ENCODE measurements at places on chromosomes 7 and 10.
A peak's percentile ranks its signal among the peaks of the same experiment; 100 is the strongest.

GRCh38 chr7:50509459-50509858 is 55.7 kb downstream of the DDC start:
- no peak for DNase-seq

- no peak for DNase-seq
These were observed 26.4 kb downstream of the FBXW4 start for GRCh38 chr10:101668566-101668965.

DNA sequence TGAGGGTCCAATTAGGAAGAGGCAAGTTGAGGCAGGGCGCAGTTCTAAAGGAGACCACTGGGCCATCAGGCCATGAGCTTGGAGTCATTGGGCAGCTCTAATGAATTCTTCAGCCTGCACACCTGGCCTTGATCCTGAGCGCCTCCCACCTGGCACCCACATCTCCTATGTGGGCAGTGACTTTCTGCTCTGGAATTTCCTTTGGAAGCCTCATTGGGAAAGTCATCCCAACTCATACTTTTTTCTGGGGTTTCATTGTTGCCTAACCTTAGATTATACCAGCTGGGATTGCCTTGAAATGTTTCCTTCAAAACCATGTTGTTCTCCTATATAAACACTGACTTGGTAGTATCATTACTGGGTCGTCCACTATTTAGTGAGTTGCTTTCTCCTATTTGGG is 54.1 kb downstream of the PLPP4 start:
- no peak for DNase-seq

DNA sequence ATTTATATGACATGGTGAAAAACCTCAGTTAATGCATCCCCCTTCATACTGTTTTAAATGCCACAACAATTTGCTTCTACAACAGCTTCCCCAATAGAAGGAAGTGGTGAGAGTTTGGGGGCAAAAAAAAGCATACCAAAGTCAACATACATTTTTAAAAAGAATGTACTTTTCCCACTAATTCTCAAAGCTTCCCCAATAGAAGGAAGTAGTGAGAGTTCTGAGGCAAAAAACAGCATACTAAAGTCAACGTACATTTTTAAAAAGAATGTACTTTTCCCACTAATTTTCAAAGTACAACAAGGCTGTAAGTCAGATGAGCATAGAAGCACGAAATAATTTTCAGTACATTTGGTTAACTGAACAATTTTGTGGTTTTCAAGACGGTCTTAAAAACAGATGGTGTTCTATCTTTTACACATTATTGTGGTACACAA is 24.0 kb downstream of the WASL start:
- DNase-seq: no peak

GRCh38 chr7:155221547-155221946 is 76.1 kb upstream of the INSIG1 start:
- DNase-seq: no peak

DNA sequence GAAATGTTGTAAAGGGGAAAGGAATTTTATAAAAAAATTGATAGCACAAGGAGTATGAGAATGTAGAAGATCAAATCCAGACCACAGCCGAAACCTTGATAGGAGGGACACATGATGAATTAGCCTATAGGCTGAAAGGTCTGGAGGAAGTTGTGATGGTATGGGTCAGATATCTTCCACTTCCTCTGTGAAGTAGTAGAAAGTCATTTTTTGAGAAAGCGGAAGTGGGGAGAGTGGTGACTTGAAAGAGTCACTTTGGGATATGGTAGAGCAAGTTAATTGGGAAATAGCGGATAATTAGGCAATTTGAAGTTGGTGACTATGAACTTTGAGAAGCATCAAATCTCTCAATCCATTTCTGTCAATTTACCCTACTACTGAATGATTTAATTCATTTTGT is 99.4 kb downstream of the GRM8 start:
- no peak for DNase-seq

GRCh38 chr10:3573498-3573897 is 211.5 kb downstream of the KLF6 start:
- no peak for DNase-seq

DNA sequence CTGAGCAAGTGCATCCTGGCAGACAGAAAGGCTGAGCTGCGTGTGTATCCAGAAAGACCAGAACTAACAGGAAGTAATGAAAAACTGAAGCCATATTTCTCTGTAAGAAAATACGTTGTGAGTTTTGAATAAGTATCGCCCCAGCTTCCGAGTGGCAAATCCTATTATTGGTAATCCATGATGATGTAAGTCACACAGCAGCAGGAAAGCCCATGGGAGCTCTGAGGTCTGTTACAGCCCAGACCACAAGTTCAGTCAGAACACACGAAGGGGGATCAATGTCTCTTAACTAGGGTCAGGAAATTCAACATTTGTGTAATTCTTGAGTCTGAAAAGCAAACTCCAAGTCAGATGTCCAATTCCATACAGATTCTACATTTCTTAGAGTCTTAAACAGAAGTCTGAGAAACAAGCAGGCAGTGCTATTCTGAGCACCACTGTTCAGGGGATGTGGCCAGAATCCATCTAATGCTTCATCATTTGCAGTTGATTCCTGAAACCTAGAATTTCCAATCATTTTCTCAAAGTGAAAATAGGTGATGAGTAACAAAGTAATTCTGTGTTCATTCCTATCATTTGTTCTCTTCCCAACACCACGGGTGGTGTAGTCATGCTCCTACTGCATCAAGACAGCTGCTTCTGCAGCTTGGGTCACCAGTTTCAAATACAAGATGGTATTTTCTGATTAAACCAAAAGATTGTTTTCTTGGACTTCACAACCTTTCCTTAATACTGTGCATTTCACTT is at the start of gene LRIT2:
TSS of gene LRIT2 (minus strand) at position 118 of the 747 bp plus-strand sequence. CDS start at position 94, 24 bp downstream.
- DNase-seq: no peak

DNA sequence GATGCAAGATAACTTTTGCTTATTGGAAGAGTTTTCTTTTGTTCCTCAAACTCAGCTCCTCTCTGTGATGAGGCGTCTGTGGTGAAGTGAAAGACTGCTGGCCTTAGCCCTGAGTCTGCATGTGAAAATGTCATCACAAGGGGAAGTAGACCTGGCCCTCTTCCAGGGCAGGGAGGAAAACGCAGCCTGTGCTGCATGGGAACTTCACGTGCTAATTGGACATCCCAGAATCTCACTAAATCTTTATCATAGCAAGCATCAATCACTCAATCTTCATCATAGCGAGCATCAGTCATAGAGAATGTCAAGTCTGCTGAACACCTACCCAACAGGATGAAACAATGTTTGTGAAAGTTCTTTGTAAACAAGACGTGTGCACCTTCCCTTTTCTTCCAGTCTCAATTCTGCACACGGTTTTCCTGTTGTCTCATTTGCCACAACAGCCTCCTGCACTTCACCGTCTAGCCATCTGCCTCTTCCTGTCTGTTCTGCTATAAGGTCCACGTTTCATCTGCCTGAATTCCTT is 314.6 kb downstream of the FRMD4A start:
- DNase-seq: no peak

DNA sequence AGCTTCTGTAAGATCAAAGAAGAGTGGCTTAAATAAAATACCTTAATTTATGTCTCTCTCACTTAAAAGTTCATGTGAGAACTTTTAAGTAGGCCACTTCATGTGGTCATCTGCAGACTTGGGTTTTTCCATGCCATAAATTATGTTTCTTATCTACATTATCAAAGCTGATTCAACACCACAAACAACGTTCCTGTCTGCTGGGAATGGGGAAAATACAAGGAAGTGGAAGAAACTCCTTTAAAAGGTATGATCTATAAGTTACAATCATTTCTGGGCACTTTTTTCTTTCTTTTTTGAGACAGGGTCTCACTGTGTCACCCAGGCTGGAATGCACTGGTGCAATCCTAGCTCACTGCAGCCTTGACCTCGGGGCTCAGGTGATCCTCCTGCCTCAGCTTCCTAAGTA is 16.9 kb upstream of the OTUD1 start:
- DNase-seq: no peak

DNA sequence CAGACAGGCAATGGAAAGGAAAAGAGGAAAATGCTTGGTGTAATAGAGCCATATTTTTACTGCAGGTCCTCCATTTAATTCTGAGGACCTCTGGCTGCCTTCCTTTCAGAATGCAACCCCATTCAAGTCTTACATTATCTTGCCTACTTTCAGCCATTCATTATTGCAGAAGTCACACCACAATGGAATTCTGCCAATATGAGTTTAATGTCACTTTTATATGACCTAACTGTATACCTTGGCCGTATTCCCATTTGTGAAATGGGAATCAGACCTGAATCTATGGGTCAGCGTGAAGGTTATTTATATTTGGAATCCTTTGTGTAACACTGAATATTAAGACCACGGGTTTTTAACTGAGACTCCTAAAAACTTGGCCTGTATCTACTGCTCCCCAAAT is 241.7 kb upstream of the AOAH start:
- no peak for DNase-seq

DNA sequence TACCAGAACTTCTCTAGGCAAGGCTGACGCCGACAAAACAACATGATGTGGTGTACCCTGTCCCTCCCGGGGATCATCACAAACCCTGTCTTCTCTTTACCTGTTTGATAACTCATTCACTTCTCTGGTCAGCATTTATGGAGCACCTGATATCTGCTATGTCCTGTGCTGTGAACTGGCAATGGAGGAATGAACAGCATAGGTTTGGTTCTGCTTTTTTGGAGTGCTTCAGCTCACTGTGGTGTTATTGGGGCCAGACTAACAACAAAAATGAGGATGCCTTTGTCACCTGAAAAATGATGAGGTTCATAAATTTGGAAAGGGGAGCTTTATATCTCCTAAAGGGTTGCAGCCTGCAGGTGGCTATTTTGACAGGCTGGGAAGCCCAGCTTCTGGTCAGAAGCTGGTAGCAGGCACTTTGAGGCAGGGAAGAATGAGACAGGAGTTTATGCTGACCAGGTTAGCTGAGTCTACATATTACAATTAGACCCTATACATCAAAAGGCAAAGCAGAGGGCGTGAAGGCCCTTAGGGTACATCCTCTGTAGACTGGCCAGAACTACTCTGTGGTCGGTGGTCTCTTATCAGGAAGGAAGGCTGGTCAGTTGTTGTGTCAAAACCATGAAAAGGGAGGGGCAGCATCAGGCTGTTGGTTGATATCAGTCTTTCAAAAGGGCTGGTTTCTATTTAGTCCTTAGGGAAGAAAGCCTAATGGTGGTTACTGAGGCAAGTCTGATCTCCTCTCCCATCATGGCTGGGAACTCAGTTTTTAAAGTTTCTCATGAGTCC is 42.3 kb downstream of the SH2D4B start:
- no peak for DNase-seq

DNA sequence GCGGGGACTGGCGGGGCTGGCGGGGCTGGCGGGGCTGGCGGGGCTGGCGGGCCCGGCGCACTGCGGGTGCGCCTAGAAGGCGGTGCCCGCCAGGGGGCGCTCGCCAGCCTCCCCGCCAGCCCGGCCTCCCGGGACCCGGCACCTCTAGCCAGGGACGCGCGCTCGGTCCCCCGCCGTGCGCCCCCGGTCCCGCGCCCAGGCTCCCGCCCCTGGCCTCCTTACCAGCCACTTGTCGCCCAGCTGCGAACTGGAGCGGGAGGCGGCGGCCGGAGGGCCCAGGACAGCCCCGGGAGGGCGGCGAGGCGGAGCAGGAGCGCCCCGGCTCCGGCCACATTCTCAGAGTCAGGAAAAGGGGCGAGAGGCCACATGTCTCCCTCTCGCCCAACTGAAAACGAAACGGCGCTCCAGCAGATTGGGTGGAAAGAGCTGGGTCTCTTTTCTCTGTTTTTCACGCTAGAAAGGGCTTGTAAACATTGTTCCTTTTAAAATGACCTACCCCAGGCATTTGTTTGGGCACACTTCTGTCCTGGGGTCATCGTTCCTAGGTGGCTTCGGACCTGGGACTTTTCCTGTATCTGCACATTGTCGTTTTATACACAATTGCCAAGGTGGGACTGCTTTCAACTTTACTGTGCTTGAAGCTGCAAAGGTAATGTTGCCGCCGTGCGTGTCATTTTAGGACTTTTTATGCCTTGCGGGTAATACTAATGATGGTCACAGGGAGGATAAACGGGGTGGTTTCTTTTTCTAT is 378 bp upstream of the PRKCQ start:
- peak; percentile 81 for DNase-seq

DNA sequence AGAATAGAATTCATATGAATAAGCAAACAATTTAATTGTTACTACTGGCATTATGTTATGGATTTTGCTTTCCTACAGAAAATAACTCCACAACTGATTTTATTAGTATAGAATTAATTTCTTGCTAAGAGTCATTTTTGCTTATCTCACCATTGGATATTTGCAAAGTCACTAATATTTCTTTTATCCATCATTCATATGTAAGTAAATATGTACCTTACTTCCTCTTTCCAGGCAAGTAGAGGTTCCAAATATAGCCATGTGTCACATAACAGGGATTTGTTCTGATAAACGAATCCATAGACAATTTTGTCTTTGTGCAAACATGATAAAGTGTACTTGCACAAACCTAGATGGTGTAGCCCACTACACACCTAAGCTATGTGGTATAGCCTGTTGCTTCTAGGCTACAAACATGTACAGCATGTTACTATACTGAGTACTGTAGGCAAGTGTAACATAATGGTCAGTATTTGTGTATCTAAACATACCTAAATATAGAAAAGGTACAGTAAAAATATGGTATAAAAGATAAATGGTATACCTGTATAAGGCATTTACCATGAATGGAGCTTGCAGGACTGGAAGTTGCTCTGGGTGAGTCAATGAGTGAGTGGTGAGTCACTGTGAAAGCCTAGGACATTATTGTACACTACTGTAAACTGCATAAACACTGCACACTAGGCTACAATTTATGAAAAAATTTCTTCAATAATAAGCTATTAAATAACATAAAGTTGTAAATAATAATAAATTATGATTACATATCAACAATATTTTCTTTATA is 18.3 kb downstream of the KLLN start:
- DNase-seq: no peak

DNA sequence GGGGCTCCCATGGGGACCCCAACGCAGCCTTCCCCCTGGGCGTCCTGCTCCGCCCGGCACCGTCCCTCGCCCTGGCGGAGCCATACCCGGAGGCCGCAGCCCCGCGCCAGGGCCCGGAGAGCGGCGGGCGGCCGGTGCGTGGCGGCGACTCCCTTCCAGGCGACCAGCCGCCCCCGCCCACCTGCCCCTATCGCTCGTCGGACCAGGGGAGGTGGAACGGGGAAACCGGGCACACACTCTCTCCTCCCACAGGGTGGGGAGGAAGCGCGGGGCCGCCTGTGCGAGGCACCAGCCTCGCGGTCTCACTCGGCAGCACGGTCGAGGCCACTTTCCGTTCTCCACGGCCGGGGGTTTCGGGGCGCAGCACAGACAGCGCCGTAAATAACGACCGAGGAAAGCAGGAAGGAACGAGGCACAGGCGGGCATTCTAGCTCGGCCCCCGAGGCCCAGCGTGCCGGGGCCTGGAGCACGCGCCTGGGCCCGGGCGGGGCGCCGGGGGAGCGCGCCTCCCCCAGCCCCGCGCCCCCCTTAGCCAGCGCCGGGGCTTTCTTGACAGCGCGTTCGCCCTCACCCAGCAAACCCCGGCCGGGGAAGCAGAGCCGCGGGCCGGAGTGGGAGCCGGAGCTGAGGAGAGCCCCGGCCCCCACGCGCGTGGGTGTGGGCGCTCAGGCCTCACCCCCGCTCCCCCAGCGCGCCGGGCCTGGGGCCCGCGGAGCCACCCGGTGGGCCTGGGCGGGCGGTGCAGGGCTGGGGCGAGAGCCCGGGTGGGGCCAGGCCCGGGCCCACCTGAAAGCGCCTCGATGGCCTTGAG is 936 bp downstream of the IGF2BP3 start:
- no peak for DNase-seq

GRCh38 chr7:102140952-102141370 is 145.7 kb upstream of the SH2B2 start:
- DNase-seq: no peak
